ENCODE measurements at places on chromosomes 3 and 15. TPM values are rescaled to one million over a fixed set of nuclear protein-coding genes. Genes with fewer than 3 reads are reported as not detected.

The GOLGA8O gene
- not detected for total RNA-seq

The CATSPER2 gene
- total RNA-seq = 0.38 TPM

The INKA1 gene
- total RNA-seq = 12.0 TPM

The RLBP1 gene
- not detected for total RNA-seq

The CCDC14 gene
- 39.0 TPM for total RNA-seq

The LMCD1 gene
- 149 TPM for total RNA-seq

The GPR149 gene
- total RNA-seq = not detected

The RAB27A gene
- 5.4 TPM for total RNA-seq

The GOLGA6L7 gene
- total RNA-seq = not detected

The ZNF860 gene
- total RNA-seq = not detected

The APBA2 gene
- total RNA-seq = 1.1 TPM

The UROC1 gene
- not detected for total RNA-seq

DNA sequence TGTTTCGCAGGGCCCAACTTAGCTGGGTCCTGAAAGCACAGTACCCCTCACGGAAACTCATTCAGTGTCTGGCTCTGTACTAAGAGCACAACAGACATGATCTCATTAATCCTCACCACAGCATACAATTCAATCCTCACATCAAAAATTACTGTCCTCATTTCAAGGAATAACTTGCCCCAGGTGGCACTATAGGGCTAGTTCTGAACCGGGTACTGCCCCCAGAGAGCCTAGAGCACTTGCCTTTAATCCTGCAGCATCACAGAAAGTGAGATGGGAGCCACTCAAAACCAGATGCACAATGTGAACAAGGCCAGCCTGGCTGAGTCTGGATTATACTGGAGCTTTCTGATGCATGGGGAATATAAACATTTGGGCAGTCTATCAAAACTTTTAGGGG, 122.6 kb downstream of the OSBPL10 start:
- H3K4me3 ChIP-seq = no peak overlapping the region
- H3K27ac ChIP-seq = no peak overlapping the region
- H3K27me3 ChIP-seq = no peaks in the 10 kb centered on the region
- H3K4me1 ChIP-seq = no peaks in the 10 kb centered on the region
- no peak for DNase-seq

- peaks cover 34% of the 10 kb centered on the region for H3K4me1 ChIP-seq
- DNase-seq = peak; percentile 87
- no peaks in the 10 kb centered on the region for H3K36me3 ChIP-seq
These were observed 60.9 kb upstream of the ITGA11 start for GRCh38 chr15:68492855-68493254.

GRCh38 chr15:23912191-23912590, 225.1 kb upstream of the NDN start:
- H3K36me3 ChIP-seq = no peaks in the 10 kb centered on the region
- no peak overlapping the region for H3K4me3 ChIP-seq
- H3K27ac ChIP-seq = no peak overlapping the region
- H3K27me3 ChIP-seq = no peaks in the 10 kb centered on the region
- DNase-seq = no peak
- no peaks in the 10 kb centered on the region for H3K4me1 ChIP-seq

- no peaks in the 10 kb centered on the region for H3K36me3 ChIP-seq
- no peak overlapping the region for H3K27ac ChIP-seq
- H3K4me3 ChIP-seq = no peak overlapping the region
- H3K4me1 ChIP-seq = peaks cover 13% of the 10 kb centered on the region
These were observed 221.0 kb downstream of the SHQ1 start for GRCh38 chr3:72627271-72627670.

DNA sequence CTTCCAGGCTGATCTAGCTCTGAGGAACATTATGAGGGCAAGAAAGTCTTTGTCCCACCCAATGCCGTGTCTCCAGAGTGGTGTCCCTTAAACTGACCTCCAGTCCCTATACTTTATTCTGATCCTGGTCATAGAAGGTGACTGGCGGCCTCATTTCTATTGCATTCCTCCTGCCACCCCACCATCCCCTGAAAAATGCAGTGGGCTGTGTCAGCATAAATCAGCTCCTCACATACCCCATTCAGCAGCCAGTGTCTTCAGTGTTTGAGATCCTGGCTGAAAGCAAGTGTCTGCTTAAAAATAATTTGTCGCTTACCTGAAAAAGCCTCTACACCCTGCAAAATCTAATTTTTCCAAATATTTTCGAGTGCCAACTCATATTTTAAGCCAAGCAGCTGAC, 346.1 kb downstream of the FEZF2 start:
- no peaks in the 10 kb centered on the region for H3K4me1 ChIP-seq
- H3K27me3 ChIP-seq = no peaks in the 10 kb centered on the region
- H3K4me3 ChIP-seq = no peak overlapping the region
- no peaks in the 10 kb centered on the region for H3K36me3 ChIP-seq
- no peak overlapping the region for H3K27ac ChIP-seq
- no peak for DNase-seq

- H3K4me1 ChIP-seq = peaks cover 14% of the 10 kb centered on the region
- H3K36me3 ChIP-seq = no peaks in the 10 kb centered on the region
- no peak overlapping the region for H3K27ac ChIP-seq
- H3K27me3 ChIP-seq = no peaks in the 10 kb centered on the region
These were observed 4.4 kb downstream of the TERC start for GRCh38 chr3:169760479-169760878.

- DNase-seq = no peak
- H3K27ac ChIP-seq = no peak overlapping the region
- H3K36me3 ChIP-seq = no peaks in the 10 kb centered on the region
- H3K4me1 ChIP-seq = peaks cover 17% of the 10 kb centered on the region
- no peaks in the 10 kb centered on the region for H3K27me3 ChIP-seq
- H3K4me3 ChIP-seq = no peak overlapping the region
These were observed 1.4 kb upstream of the ZFAND6 start for GRCh38 chr15:80058044-80058443.

GRCh38 chr15:36831125-36831903, 251.9 kb downstream of the CDIN1 start:
- peaks cover 34% of the 10 kb centered on the region for H3K4me1 ChIP-seq
- no peaks in the 10 kb centered on the region for H3K36me3 ChIP-seq
- H3K27me3 ChIP-seq = no peaks in the 10 kb centered on the region
- H3K27ac ChIP-seq = peak overlapping the region; percentile 86

DNA sequence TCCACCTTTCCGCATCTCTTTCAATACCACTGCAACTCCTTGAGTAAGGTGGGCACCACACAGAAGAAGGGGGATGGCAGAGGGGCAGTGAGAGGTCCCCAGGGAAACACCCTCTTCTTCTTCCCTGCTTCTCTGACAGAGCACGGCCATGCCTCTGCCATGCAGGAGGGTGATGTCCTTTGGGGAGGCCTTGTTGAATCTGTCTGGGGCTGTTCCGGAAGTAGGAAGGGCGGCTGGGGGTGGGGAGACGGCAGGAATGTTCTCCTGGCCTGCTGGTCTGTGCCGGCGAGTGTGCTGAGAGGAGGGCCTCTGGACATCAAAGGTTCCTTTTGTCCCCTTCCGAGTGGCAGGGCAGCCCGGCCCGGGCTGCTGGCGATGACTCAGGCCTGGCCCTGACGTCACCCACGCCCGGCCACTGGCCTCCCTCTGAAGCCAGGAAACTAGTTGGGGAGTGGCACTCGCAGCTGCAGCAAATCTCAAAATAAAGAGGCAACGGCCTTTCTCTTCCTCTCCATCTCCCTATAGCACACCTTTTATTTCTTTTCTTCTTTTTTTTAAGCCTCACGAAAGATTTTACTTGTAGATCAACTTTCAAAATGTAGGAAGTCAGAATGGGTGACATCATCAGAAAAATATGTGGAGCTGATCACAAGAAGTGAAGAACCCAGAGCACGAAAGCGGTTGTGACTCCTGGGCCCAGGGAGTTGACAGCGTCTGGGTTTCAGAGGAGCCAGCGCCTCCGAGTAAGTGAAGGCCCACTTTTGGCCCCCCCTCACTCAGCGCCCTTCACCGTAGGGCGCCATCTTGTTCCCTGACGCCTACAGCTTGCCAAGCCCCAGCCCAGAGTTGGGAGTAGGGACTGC, at the start of gene ZBTB38:
TSS of gene ZBTB38 (plus strand) at position 443 of the 863 bp plus-strand sequence. CDS start 73,885 bp downstream, outside the sequence.
- peaks cover 48% of the 10 kb centered on the region for H3K4me1 ChIP-seq
- DNase-seq = peak; percentile 93
- peak within 1 kb of the TSS; percentile 100 for H3K27ac ChIP-seq
- H3K36me3 ChIP-seq = no peaks in the 10 kb centered on the region
- H3K27me3 ChIP-seq = no peaks in the 10 kb centered on the region

DNA sequence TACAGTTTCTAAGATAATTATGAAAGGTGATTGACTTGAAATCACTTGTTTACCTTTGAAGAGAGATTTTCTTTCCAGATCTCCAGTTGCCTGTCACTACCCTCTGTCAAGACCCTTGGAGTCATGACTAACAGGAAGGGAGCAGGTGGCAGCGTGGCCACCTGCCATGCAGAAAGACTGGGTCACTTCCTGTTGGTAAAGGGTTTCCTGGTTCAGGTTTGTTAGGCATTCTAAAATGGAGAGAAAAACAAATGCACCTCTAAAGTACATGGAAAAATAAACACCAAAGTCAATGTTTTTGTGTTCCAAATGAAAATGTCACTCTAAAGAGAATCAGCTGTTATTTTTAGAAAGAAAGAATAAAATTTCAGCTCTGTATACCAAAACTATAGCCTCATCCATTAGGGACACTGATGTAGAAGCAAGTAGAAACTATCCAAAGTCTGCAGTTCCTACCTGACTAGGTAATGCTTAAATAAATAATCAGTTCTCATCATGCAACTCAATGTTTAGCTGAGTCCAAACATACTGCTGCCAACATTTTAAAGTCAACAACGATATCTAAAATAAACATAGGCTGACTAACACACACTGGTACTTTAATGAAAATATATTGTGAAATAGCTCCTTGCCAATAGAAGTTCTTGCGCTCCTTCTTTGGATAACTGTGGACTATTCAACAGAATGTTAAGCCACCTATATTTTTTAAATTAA, 23.9 kb upstream of the TM4SF1 start:
- H3K4me3 ChIP-seq = no peak overlapping the region

- H3K4me1 ChIP-seq = peaks cover 20% of the 10 kb centered on the region
- no peak overlapping the region for H3K27ac ChIP-seq
- no peak overlapping the region for H3K4me3 ChIP-seq
- H3K27me3 ChIP-seq = no peaks in the 10 kb centered on the region
These were observed 22.1 kb upstream of the PRR23E start for GRCh38 chr3:127170814-127171213.

GRCh38 chr15:88985547-88986393, 72.6 kb upstream of the MFGE8 start:
- no peak overlapping the region for H3K27ac ChIP-seq
- no peak for DNase-seq
- H3K4me1 ChIP-seq = peaks cover 44% of the 10 kb centered on the region

DNA sequence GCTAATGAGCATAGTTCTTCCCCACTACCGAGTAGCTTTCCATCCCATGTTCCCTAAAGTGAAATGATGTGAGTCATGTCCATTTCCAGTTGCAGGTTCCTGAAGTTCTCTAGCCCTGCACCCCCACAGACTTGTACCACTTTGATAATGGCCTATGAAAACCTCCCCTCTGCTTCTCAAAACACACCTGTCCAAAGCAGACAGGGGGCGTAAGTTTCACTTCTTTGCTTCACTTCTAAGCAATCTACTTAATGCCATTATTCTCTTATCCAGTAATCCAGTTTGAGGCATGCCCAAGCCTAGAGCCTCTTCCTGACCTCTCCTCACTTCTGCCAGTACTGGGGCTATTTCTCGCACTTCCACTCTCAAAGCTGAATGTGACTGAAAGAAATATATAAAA, 305.1 kb downstream of the IGSF11 start:
- no peaks in the 10 kb centered on the region for H3K27me3 ChIP-seq
- DNase-seq = no peak
- no peak overlapping the region for H3K27ac ChIP-seq
- H3K4me1 ChIP-seq = no peaks in the 10 kb centered on the region
- no peak overlapping the region for H3K4me3 ChIP-seq

DNA sequence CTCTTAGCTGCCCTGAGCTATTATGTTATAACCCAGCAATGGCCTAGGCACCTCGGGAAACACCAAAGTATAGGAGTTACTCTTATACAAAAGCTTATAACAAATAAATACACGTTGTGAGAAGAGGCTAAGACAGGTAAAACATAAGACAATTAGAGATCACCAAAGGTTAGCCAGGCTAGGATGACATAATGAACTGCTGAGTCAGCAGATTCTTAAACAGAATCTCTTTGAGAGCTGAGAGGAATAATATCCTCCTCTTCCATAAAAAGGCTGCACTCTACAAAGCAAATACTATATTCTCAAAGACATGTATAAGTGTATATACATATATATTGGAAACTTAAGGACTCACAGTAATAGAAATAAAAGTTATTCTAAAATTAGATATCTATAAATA, 37.2 kb downstream of the GOLIM4 start:
- H3K27ac ChIP-seq = no peak overlapping the region
- no peak for DNase-seq
- H3K27me3 ChIP-seq = no peaks in the 10 kb centered on the region
- peaks cover 27% of the 10 kb centered on the region for H3K4me1 ChIP-seq
- H3K36me3 ChIP-seq = no peaks in the 10 kb centered on the region

GRCh38 chr3:13210221-13210975, 137.2 kb upstream of the IQSEC1 start:
- no peaks in the 10 kb centered on the region for H3K4me1 ChIP-seq
- no peak overlapping the region for H3K4me3 ChIP-seq
- peaks cover 3% of the 10 kb centered on the region for H3K27me3 ChIP-seq
- no peak overlapping the region for H3K27ac ChIP-seq
- DNase-seq = no peak

GRCh38 chr3:179599531-179599930, 4.9 kb downstream of the MRPL47 start:
- no peak overlapping the region for H3K27ac ChIP-seq
- H3K36me3 ChIP-seq = peaks cover 65% of the 10 kb centered on the region
- no peaks in the 10 kb centered on the region for H3K27me3 ChIP-seq
- DNase-seq = peak; percentile 12
- H3K4me1 ChIP-seq = peaks cover 8% of the 10 kb centered on the region
- H3K4me3 ChIP-seq = no peak overlapping the region

- peaks cover 33% of the 10 kb centered on the region for H3K4me1 ChIP-seq
- no peaks in the 10 kb centered on the region for H3K27me3 ChIP-seq
- DNase-seq = no peak
- H3K36me3 ChIP-seq = no peaks in the 10 kb centered on the region
- no peak overlapping the region for H3K4me3 ChIP-seq
These were observed 39.4 kb upstream of the LIMD1 start for GRCh38 chr3:45555086-45555591.

GRCh38 chr3:127598841-127599570, 795 bp downstream of the MCM2 start:
- H3K27me3 ChIP-seq = no peaks in the 10 kb centered on the region
- no peaks in the 10 kb centered on the region for H3K36me3 ChIP-seq
- peak overlapping the region; percentile 75 for H3K4me3 ChIP-seq
- no peak for DNase-seq

GRCh38 chr15:60137711-60138396, 133.7 kb downstream of the FOXB1 start:
- no peak overlapping the region for H3K4me3 ChIP-seq
- H3K4me1 ChIP-seq = peaks cover 14% of the 10 kb centered on the region
- peak; percentile 71 for DNase-seq
- no peaks in the 10 kb centered on the region for H3K27me3 ChIP-seq

- no peak overlapping the region for H3K27ac ChIP-seq
- H3K36me3 ChIP-seq = no peaks in the 10 kb centered on the region
- no peak overlapping the region for H3K4me3 ChIP-seq
- peaks cover 26% of the 10 kb centered on the region for H3K27me3 ChIP-seq
- DNase-seq = no peak
These were observed 229.5 kb upstream of the PRICKLE2 start for GRCh38 chr3:64454768-64455167.
